Psoas muscle (tissue), 8 donors: ENCODE measurements at places on chromosomes 1 and 21. TPM values are rescaled to one million over a fixed set of nuclear protein-coding genes. Genes with fewer than 3 reads are reported as not detected.

The FCRL6 gene
- 0.20 TPM for total RNA-seq

The NBPF10 gene
- total RNA-seq, result 2.4 TPM

The SPATA46 gene
- not detected for total RNA-seq

The LORICRIN gene
- not detected for total RNA-seq

The OR2L3 gene
- not detected for total RNA-seq

The IL10 gene
- total RNA-seq, result 0.44 TPM

The NSL1 gene
- 14.5 TPM for total RNA-seq

The MRPS21 gene
- 55.0 TPM for total RNA-seq

The KCNJ6 gene
- not detected for total RNA-seq

The FALEC gene
- total RNA-seq, result not detected

The KNCN gene
- not detected for total RNA-seq

The ERICH3 gene
- not detected for total RNA-seq

The RPS6KC1 gene
- 15.7 TPM for total RNA-seq

The HJV gene
- 312 TPM for total RNA-seq

The KCNE2 gene
- 0.44 TPM for total RNA-seq

The PDZK1IP1 gene
- not detected for total RNA-seq

The CLEC20A gene
- not detected for total RNA-seq

The COL6A2 gene
- total RNA-seq, result 108 TPM

The TCHHL1 gene
- total RNA-seq, result not detected

The ATAD3A gene
- total RNA-seq, result 33.5 TPM

The DVL1 gene
- 162 TPM for total RNA-seq

The TDRKH gene
- total RNA-seq, result 4.1 TPM

The LCE3D gene
- total RNA-seq, result not detected

The KIF26B gene
- total RNA-seq, result 0.06 TPM

The GJA9 gene
- not detected for total RNA-seq

The POFUT2 gene
- 13.9 TPM for total RNA-seq

The TRPM2 gene
- 0.86 TPM for total RNA-seq

The C4BPA gene
- not detected for total RNA-seq

The SYT6 gene
- 0.81 TPM for total RNA-seq

The RSPH1 gene
- not detected for total RNA-seq

The TMEM79 gene
- total RNA-seq, result 0.99 TPM

The IGSF9 gene
- total RNA-seq, result not detected

The CA6 gene
- total RNA-seq, result not detected

The THRAP3 gene
- total RNA-seq, result 120 TPM

The CCDC185 gene
- not detected for total RNA-seq

The SLC2A5 gene
- total RNA-seq, result 18.4 TPM

The UQCRH gene
- 440 TPM for total RNA-seq

The RHBDL2 gene
- total RNA-seq, result not detected

The DARS2 gene
- total RNA-seq, result 5.9 TPM

The CYP2J2 gene
- total RNA-seq, result 55.7 TPM

The IL22RA1 gene
- total RNA-seq, result 0.13 TPM

The AHCYL1 gene
- 95.8 TPM for total RNA-seq

The HNRNPU gene
- total RNA-seq, result 188 TPM

The UQCRHL gene
- 1.8 TPM for total RNA-seq

The ZNF326 gene
- total RNA-seq, result 16.0 TPM
